ENCODE measurements at places on chromosomes 2 and 18.

DNA sequence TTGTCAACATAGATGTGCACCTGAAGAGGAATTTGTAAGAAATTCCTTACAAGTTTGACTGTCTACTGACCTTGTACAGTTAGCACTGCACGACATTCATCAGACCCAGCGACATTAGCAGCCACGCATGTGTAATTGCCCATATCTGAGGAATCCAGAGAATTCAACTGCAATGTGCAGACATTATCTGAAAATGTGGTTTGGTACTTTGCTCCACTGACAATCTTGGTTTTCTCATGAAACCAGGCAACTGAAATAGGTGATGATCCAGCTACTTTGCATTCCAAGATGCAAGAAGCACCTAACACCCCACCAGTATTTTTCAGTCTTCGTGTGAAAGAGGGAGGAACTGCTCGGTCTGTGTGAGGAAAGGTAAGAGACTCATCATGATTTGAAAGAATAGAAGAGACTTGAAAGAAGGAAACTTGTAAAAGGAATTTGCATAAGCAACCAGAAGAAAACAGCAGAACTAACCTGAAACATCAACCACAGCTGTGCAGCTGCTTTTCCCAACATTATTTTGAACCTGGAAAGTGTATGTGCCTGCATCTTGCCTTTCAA is 83.4 kb downstream of the TTN start:
- no peak for DNase-seq

GRCh38 chr2:50492477-50492851 is 539.5 kb downstream of the NRXN1 start:
- DNase-seq: peak; percentile 1

DNA sequence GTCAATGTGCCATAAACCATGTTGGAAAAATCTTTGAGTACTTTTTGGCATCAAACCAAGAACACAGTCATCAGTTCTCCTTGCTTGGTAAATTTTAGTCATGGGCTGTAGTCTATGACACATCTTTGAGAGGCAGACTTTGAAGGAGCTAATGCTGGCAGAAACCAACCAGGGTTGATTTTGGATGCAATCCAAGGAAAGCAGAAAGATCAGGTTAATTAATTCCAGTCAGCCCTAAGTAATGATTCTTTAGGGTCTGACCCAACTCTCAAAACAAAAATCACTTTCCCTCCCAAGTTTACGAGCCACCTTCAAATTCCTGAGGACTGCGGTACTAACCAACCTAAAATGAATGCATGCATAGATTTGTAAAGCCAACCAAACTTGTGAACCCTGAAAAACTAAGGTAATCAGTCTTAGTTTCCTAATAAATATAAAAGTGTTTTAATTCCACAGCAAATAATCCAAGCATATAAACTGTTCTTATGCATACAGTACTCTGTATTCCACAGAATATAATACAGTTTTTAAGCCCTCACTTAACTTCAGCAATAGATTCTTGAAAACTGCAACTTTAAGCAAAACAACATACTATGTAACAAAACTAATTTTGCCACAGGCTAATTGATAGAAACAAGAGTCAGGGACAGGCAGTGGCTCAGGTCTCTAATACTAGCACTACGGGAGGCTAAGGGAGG is 22.0 kb downstream of the AP1S3 start:
- DNase-seq: peak; percentile 65

DNA sequence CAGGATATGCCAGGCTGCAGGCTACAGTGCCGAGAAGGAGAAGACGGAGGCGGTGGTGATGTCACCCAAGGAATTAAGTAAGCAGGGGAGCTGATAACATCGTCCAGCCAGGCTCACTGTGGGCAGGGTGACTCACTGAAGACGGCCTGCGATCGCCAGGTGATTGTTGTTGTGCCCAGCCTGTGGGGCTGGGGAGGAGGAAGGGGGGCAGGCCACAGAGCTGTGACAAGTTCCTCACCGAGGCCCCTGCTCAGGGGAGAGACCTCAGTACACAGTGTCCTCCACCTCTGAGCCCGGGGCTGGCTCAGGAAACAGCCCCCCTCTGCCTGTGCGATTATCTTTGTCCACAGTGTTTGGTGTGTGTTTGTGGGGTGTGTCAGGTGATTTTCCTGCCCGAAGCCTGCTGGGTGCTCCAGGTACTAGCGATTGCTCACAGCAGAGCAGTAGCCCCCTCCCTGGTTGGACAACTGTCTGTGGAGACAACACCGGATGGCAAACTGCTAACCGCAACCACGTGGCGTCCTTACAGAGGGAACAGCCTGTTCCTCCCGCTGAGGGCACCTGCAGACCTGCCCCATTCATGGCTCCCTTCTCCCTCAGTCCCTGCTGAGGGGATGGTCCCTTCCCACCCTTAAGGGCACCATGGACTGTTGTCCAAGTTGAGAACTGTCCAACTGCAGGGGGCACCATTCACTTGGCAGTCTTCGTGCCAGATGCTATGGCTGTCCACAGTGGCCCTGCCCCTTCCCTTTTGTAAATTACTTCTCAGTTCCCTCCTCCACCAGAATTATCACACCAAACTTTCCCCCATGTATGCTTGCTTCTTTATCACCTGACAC is 95.1 kb downstream of the ZFP36L2 start:
- peak; percentile 57 for DNase-seq

DNA sequence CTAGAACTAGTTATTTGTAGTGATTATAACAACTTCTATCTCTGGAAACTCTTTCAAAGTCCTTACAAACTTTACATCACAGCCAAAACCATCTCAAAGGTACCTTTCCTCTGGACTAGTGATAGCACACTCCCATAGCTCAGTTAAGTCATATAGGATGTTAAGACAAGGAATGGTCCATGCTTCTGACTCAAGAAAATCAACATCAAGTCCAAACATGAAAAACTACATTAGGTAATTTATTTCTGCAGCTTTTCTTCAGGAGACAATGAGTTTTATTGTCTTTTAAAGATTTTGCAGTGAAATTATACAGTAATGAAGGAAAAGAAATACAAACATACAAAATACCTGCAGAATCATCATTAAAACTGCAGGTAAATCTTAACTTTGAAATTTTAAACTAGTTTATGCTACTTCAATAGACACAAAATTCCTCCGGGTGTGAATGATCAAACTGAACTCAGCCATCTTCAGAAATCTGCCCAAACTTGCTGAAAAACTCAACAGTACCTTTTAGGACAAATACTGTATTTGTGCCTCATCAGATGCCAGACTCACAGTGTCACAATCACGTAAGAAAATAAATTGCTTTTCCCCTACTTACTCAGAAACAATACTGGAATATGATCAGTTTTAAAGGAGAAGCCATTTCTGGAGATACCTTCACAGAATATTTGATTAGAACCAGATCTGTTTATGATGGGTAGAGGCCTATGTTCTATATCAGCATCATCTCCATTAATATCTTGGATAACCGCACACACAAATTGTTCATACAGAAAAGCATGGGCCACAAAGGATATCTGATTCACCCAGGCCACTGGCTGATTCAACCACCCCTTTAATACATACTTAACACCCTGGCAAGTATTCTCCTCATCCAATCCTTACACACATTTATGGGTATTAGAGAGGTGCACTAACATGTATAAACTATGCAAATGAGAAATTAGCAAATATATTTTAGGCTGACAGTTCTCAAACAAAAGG is 2.6 kb downstream of the TMEM131 start:
- no peak for DNase-seq

DNA sequence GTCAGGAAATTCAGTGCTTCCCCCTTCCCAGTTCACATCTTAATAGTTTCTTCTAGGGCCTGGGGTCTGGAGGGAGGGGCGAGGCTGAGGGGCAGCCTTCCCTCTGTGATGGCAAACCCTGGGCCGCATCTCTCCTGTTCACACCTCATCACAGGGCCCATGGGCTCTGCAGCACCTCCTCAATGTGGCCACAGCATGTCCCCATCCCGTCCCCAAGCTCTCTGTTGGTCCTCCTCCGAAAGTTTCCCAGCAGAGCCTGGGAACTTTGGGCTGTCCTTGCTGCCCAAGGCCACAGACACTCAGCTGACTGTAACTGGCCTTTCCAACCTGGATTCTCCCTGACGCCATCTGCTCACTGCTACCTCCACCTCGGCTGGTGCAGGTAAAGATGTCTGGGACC is 112.7 kb upstream of the PTPRM start:
- DNase-seq: no peak

GRCh38 chr2:76579911-76580310 is 869.2 kb upstream of the GCFC2 start:
- DNase-seq: no peak

All from AG04449 (cell line).